ENCODE measurements at places on chromosomes 7 and 10. TPM values are rescaled to one million over a fixed set of nuclear protein-coding genes. Genes with fewer than 3 reads are reported as not detected.

Gene CPA2
- 0.09 TPM for polyA plus RNA-seq

Gene PNLIPRP2
- polyA plus RNA-seq = 0.06 TPM

Gene DIP2C
- polyA plus RNA-seq = 21.0 TPM

Gene CHAT
- 0.14 TPM for polyA plus RNA-seq

Gene IFIT5
- 12.3 TPM for polyA plus RNA-seq

Gene C10orf95
- 0.11 TPM for polyA plus RNA-seq

Gene TCAF1
- polyA plus RNA-seq = 27.3 TPM

Gene CTNNA3
- 2.0 TPM for polyA plus RNA-seq

Gene HOXA9
- polyA plus RNA-seq = 20.5 TPM

Gene MSMB
- polyA plus RNA-seq = 1.1 TPM

Gene OR6V1
- not detected for polyA plus RNA-seq

Gene PON3
- 3.7 TPM for polyA plus RNA-seq

Gene SNCG
- polyA plus RNA-seq = 197 TPM

Gene CADPS2
- 5.5 TPM for polyA plus RNA-seq

Gene EXOC4
- polyA plus RNA-seq = 31.0 TPM

Gene RADIL
- polyA plus RNA-seq = 8.0 TPM

Gene CTAGE4
- polyA plus RNA-seq = 0.27 TPM

Gene HOXA7
- 14.2 TPM for polyA plus RNA-seq

Gene HTR7
- 2.1 TPM for polyA plus RNA-seq

Gene ARHGAP19
- 6.0 TPM for polyA plus RNA-seq

Gene OPN1SW
- polyA plus RNA-seq = not detected

Gene POLR2J2
- polyA plus RNA-seq = 0.48 TPM

Gene DLG5
- 36.9 TPM for polyA plus RNA-seq

Gene FKBP6
- polyA plus RNA-seq = not detected

Gene NEURL1
- polyA plus RNA-seq = 27.8 TPM

Gene AKR1E2
- polyA plus RNA-seq = 3.9 TPM

Gene DMBT1
- polyA plus RNA-seq = 4.8 TPM

Gene CTTNBP2
- polyA plus RNA-seq = 6.3 TPM

Gene RPEL1
- 0.08 TPM for polyA plus RNA-seq

Gene IQUB
- polyA plus RNA-seq = 0.22 TPM

Gene CYP3A5
- 7.1 TPM for polyA plus RNA-seq

Gene CRHR2
- 0.03 TPM for polyA plus RNA-seq

Gene PON1
- polyA plus RNA-seq = 0.13 TPM

Gene TRIM50
- polyA plus RNA-seq = 0.14 TPM

Gene HECW1
- polyA plus RNA-seq = 1.2 TPM

Gene EPHB6
- 23.4 TPM for polyA plus RNA-seq

Gene SPACDR
- polyA plus RNA-seq = 0.62 TPM

Gene RBP3
- not detected for polyA plus RNA-seq

All from urinary bladder (tissue), 4 donors.